A673 (cell line): ENCODE measurements at places on chromosomes 13 and 19. TPM values are rescaled to one million over a fixed set of nuclear protein-coding genes. Genes with fewer than 3 reads are reported as not detected.

The ZNF682 gene
- not detected in 2 replicates for total RNA-seq

The CLEC11A gene
- 59.1 TPM in 2 replicates for total RNA-seq

The FAM124A gene
- total RNA-seq, result 2.1 and 2.2 TPM in 2 replicates

The RPL18A gene
- total RNA-seq, result 1,852 and 1,889 TPM in 2 replicates

The PRKD2 gene
- 45.1 and 60.3 TPM in 2 replicates for total RNA-seq

DNA sequence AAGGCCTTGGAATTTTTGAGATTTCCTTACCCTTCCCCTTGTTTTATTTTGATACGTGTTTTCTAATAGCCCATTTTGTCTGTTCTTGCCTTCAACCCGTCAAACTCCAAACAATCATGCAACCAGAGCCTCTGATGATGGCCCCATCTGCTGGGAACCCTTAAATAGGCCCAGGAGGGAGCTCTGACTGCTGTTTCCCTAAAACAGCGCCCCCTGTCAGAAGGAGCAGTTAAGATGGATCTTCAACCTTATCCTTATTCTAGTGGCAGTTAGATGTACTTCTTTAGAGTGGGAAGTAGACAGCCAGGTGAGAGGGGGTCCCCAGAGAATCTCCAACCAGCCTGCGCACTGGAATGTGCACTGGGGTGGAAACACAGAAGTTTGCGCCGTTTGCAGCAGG lies 1031.0 kb upstream of the PCDH9 start:
- no peak for DNase-seq

DNA sequence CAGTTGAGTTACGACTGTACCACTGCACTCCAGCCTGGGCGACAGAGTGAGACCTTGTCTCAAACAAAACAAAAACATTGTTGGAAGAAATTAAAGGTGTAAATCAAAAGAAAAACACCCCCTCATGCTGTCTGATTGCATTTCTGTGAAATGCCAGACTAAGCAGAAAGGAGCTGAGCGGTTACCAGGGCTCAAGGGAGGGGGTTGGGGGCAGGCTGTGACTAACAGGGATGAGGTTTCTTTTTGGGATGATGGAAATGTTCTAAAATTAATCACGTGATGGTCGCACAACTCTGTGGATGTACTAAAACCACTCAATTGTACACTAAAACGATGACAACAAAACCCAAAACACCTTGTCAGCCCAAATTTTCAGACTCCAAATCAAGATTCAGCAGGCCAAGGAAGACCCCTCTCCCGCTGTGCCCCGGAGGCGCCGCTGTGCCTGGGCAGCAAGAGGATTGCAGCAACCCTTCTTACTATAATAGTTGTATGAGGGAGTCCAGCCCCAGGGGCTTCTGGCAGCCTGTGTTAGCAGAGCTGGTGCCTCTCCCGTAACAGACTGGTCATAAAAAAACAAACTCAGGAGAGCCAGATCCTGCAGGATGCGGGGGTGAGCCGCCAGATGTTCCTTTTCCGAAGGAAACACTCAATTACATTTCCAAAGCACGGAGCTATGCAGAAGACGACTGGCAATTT lies 20.9 kb downstream of the CAPS start:
- DNase-seq, result no peak

DNA sequence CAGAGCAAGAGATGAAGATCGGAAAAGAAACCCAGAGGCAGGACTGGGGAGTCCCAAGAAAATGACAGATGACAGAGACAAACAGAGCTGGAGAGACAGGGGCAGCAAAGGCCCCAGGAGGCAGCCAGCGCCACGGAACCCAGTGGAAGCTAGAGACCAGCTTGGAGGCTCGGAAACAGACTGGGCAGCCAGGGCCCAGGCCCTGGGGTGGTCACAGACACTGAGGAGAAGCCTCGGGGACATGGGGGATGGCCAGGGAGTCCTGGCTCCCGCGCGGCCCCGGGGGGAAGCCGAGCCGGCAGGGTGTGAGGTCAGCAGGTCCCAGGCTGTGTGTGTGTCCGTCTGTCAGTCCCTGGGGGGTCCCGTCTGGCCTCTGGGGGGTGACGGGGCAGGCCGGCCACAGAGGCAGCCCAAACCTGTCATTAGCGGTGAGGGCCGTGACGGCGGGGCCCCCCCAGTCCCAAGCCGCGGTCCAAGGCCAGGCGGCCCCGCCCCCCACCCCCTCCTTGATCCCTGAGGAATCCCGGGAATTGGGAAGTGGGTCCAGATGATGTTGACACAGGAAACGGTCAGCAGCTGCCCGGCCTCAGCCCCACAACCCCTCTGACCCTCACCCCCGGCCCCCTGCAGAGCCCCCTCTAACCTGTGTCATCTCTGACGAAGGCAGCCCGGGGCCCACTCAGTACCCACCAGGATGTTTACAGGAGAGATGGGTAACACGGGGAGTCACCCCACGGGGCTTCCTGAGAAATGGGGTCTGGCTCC lies 2.5 kb upstream of the TMEM190 start:
- DNase-seq, result no peak

DNA sequence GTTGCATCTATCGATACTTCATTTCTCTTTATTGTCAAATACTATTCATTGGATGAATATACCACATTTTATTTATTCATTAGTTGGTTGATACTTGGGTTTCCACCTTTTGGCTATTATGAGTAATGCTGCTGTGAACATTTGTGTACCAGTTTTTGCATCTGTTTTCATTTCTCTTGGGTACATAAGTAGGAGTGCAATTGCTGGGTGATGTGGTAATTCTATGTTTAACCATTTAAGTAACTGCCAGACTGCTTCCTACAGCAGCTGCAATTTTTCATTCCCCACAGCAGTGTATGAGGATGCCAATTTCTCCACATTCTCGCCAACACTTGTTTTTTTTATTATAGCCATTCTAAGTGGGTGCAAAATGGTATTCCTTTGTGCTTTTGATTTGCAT lies 2.6 kb downstream of the KCNJ14 start:
- DNase-seq, result no peak

DNA sequence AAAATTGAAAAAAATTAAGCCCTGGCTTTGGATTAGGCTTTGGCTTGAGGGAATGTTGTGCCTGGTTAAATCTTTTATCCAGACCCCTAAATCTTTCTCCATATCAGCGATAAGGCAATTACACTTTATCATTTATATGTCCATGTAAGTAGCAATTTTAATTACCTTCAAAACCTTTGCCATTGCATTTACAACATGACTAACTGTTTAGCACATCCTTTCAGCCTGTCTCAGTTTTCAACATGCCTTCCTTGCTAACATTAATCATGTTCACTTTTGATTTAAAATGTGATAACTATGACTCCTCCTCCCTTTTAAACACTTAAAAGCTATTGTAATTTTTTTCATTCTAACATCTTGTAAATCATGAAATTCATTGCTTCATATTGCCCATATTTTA lies 583.7 kb downstream of the SLITRK1 start:
- no peak for DNase-seq

DNA sequence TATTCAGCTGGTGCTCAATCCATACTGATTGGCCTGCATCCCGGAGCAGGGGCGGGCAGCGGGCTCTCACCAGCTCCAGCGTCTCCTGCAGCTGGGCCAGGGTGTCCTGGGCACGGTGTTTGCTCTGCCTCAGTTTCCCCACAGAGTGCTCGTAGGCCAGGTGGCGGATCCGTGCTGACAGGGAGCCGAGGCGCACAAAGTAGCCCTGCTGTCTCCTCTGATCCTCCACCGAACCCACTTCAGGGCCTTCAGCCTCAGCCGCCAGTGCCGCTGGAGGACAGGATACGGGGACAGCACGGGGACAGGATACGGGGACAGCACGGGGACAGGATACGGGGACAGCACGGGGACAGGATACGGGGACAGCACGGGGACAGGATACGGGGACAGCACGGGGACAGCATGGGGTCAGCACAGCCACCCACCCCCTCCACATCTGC lies 7.3 kb upstream of the PLIN4 start:
- DNase-seq, result no peak

- no peak for DNase-seq
Observed at GRCh38 chr13:112113851-112114250, 46.9 kb downstream of the SOX1 start.

DNA sequence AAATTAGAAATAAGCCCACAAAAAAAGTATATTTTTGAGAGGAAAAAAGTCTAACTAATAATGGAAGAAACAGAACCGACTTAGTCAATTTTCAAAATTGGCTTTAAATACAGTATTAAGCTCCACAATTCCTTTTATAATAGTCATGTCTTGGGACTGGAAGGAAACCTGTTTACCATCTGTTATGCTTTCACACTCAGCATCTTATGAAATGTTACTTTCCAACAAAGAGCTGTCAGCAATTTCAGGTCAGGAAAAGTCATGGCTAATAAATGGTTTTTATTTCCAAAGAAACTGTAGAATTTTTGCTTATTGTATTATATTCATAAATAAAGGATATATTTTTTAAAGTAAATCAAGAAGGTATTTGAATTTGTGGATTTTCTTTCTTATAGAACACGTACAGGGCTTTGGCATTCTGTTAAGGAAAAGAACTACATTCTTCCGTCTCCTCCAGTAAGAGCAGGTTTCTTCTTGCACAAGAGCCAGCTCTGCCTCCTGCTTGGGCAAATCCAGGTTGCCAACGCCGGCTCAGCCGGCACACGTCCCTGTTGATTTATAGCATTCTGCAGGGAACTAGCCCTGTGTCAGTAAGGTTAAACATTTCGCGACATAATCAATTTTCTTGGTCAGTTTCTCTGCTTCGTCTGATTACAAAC lies 52.9 kb upstream of the GPR12 start:
- DNase-seq, result no peak

DNA sequence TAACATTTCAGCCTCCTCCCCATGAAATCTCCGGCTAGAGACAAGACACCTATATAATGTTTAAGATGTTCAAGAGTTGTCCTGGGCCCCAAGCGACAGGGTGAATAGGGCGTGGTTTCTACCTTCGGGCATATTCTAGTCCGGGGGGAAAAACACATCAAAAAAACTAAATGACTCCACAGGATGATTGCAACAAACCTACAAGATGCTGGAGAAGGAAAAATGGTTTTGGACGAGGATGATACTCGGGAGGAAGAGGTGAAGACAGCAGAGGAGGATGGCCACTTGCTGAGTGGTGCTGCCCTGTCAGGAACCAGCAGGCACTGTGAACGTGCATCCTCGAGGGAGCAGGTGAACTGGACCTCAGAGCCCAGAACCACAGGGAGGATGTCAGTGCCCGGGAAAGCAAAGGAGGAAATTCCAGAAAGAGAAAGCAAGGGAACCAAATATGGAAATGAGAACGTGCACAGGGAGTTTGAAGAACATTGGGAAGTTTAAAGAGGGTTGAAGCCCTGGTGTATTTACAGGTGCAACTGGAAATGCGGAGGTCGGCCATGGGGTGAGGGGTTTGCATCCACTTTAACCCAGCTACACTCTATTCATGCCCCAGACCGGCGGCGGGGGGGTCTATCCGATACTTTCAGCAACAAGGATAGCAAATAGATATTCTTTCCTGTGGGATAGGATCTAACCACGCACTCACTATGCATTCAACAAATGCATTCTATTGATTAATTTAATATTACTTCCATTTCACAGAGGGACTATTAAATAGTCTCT lies 50.6 kb downstream of the COL4A1 start:
- DNase-seq, result no peak

GRCh38 chr13:50396001-50396400 lies 380.8 kb downstream of the KCNRG start:
- no peak for DNase-seq

- no peak for DNase-seq
Observed at GRCh38 chr13:63880705-63881104, 2465.1 kb upstream of the PCDH20 start.

DNA sequence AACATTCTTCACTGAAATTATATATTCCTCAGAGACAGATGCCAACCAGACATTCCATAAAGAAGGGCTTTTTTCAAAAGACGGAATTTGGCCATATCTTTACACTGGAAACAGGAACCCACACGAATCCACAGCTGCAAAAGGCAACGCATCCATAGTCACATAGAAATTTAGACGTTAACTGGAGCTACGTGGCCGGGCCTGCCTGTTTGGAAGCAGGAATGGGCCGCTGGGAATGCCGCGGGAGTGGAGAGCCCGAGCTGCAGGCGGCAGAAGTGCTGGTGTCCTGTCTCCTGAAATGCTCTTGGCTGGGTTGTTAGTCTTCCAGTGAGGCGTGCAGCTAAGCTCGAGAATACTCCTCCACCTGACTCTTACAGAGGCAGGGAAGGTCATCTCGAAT lies 122.2 kb downstream of the KL start:
- DNase-seq, result no peak

GRCh38 chr13:26062853-26063444 lies 11.1 kb upstream of the SHISA2 start:
- DNase-seq, result peak; percentile 71

DNA sequence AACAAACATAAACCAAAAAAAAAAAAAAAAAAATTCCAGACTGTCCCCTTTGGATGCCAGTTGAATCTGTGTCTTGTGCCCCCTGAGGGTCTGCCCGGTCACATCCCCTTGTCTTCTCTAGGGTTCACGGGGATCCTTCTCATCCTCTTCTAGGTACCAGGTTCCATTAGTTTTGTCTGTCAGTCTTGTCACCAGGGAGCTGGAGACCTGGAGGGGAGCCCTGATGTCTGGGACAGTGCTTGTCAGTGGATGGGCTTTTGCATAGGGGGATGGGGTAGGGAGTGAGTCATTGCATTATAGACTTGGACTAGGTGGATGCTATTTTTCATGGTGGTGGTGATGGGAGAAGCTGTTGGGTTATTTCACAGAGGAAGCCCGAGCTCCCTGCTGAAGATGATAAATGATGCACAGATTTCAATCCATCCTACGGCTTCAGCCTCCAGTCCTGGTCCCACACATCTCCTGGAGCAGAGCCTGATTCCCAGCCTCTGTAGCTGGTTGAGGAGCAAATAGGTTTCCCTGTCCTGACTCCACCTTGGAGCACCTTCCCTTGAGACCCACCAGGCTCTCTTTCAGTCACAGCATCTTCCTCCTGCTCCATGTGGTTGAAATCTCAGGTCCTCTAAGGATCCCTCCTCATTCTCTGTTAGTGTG lies 26.0 kb downstream of the WTIP start:
- DNase-seq, result no peak

GRCh38 chr19:32971012-32971595 lies 654 bp downstream of the CEP89 start:
- no peak for DNase-seq

DNA sequence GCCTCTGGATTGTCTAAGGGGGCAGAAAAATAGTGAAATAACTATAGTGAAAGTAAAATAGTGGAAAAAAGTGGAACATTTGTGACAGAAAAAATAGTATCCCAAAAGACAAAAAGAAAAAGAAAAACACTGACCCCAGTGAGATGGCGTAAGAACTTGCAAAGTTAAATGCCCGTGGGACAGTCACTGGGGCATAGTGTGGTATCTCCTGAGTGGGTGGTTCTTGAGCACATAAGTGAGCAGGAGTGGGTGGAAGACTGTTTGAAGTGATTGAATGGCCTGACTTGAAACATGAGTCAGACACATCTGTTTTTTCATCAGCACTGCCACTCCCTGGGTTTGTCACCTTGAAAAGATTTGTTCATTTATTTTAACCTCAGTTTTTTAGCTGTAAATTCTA lies 2.5 kb downstream of the ZNF430 start:
- DNase-seq, result peak; percentile 6

GRCh38 chr13:111241862-111242261 lies 78.6 kb upstream of the TEX29 start:
- no peak for DNase-seq

- DNase-seq, result no peak
Observed at GRCh38 chr19:48433337-48433736, 12.4 kb upstream of the GRWD1 start.
